Stimulated activated CD4-positive, alpha-beta T cell treated with anti-CD3 and anti-CD28 coated beads, Interleukin-15, amount 100 ng/mL, for 1 hour (primary cell): ENCODE measurements at places on chromosomes 12 and 14.

- DNase-seq, result no peak
Observed at GRCh38 chr12:8951744-8952143, 2.3 kb upstream of the M6PR start.

DNA sequence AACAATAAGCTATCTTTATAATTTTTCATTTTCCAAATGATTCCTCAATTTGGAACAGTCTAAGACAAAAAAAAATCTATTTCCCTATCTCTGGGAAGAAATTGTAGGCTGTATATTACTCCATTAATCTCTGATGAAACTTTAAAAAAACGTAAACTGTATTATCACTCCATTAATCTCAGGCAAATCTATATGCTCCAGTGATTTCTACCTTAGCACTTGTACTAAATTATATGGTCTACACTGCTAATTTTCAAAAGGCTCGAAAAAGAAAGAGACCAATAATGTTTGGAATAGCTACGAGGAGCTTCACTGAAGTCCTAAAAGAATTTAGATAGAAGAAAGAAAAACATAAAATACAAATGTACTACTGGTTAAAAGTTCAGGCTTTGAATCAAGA is 19.7 kb downstream of the MED13L start:
- DNase-seq, result no peak

DNA sequence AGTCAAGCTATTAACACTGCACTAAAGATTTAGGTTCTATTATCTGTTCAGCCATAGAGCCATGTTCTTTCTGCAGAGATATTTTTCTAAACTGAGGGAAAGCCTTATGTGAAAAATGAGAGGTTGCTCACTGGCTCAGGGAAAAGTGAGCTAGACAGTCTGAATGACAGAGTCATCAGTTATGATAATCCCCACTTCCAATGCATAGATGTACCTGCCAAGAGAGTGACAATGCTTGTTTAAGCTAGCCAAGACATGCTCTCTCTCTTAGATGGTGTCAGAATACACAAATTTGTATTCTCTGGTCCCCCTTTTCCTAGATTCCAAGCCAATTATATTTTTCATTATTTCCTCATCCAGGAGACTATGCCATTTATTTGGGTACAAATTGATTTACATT is 176.9 kb upstream of the FRMD6 start:
- DNase-seq, result no peak

- DNase-seq, result no peak
Observed at GRCh38 chr12:106704081-106704480, 70.4 kb upstream of the RIC8B start.

GRCh38 chr12:98793121-98793520 is 148.0 kb downstream of the APAF1 start:
- DNase-seq, result no peak

- DNase-seq, result no peak
Observed at GRCh38 chr12:126784328-126784921, 1482.5 kb upstream of the TMEM132C start.

DNA sequence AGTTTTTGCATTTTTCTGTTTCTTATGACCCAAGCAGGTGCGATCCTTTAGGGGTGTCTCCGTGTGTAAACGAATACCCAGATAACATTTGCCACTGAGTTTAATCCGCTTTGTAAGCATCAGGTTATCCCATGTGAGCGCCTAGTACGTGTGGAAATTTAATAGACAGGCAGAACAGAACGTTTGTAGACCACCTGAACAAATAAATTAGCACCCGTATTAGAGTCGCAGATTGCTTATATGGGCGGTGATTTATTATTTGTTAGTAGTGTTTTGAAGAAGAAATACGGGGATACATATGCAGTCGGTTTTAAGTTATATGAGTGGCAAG is 325 bp downstream of the C12orf60 start:
- no peak for DNase-seq

DNA sequence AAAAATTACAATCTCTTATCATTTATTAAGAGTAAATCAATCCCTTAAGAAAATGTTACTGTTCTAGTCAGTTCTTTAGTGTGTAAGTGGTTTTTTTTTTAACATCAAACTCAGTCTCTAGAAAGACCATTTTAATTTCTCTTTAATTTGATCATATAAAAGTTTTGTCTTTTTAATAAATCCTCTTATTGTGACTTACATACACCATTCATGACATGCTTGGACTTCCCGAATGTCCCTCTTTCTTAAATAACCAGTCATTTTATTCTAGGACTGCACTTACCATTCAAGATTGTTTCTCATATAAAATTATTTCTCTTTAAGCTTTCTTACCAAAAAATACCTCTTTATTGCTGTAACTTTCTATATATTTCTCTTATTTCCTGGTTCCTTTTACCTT is 60.8 kb upstream of the EVL start:
- no peak for DNase-seq

- DNase-seq, result no peak
Observed at GRCh38 chr12:10952645-10953044, 13.6 kb upstream of the TAS2R14 start.

DNA sequence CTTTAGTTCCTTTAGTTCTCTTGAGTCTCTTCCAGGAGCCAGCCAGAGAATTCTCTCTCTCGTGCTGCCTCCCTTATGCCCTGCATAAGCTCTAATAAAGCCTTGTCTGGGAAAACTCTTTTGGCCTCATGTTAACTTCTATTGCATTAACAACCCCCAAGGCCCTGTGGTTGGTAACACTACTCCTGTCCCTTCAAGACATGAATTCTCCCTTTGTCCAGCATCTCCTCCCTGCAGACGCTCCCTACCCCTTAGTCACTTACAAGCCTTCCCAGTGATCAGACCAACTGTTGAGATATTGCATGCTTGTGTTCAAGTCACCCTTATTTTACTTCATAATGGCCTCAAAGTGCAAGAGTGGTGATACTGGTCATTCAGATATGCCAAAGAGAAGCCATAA is 12.1 kb downstream of the LTBR start:
- no peak for DNase-seq

DNA sequence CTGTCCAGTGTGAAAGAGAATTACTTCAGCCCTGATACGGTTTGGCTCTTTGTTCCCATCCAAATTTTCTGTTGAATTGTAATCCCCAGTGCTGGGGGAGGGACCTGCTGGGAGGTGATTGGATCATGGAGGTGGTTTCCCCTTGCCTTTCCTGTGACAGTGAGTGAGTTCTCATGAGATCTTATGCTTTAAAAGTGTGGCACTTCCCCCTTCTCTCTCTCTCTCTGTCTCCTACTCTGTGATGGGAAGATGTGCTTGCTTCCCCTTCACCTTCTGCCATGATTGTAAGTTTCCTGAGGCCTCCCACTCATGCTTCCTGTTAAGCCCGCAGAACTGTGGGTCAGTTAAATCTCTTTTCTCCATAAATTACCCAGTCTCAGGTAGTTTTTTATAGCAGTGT is 5.5 kb upstream of the SLC15A5 start:
- no peak for DNase-seq

DNA sequence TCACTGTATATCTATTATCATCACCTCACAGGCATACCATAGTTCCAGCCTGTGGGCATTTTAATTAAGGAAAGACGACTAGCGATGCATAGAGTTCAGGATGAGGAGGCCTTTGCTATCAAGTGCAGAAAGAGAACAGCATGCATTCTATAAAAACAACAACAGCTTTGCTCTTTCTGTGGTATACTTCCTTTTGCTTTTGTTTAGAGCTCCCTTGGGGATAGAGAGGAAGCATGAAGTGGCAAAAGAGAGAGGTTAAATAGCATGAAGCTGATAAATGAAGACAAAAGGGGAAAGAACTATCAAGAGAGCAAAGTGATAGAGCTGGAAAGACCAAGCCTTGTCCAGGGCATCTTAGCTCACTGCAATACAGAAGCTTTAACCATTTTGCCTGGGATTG is 23.5 kb downstream of the IFNG-AS1 start:
- DNase-seq, result no peak

DNA sequence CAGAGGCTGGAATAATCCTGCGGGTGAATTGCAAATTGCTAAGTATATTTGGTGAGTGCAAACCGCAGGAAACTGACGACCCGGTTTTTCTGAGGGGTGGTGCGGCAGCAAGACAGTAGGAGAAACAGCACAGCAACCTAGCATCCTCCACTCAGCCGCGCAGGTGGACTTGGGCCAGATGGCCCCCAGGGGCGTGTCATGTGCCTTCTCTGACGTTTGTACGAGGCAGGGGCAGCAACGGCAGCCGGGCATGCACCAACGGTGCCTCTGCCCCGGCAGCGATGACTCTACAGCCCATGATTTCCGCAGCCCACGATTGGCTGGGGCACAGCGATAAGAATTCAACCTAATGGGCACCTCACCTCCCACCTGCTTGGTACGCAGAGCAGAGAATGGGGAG is 11.1 kb upstream of the CLEC2A start:
- DNase-seq, result no peak

DNA sequence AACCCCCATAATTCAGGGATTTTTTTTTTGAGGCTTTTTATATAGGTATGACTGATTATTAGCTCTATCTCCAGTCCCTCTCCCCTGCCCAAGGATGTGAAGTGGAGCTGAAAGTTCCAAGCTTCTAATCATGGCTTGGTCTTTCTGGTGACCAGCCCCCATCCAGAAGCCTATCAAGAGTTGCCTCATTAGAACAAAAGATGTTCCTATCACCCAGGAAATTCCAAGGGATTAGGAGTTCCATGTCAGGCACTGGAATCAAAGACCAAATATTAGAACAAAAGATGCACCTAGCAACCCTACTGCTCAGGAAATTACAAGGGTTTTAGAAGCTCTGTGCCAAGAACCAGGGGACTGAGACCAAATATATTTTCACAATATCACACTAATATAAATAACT is 29.9 kb downstream of the LRP6 start:
- DNase-seq, result no peak

DNA sequence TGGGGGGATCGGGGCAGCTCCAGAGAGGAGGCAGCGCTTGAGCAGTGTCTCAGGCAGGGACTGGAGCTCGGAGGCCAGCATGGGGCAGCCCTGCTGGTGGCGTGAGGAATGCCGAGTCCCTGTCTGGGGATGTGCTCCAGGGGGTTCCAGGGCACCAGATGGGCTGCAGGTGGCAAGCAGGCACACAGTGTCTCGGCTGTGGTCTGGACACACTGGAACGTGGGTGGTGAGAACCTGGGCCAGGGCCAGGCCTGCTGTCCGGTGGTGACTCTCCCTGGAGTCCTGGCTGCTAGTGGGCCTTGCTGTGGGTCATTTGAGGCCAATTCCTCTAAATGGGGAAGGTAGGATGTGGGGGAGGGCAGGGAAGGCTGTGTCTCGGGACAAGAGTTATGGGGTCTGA is 199.4 kb upstream of the RTL1 start:
- no peak for DNase-seq

- no peak for DNase-seq
Observed at GRCh38 chr12:54587315-54587873, 1.1 kb downstream of the PPP1R1A start.

GRCh38 chr12:32906399-32907165 is 10.0 kb upstream of the PKP2 start:
- DNase-seq, result no peak

DNA sequence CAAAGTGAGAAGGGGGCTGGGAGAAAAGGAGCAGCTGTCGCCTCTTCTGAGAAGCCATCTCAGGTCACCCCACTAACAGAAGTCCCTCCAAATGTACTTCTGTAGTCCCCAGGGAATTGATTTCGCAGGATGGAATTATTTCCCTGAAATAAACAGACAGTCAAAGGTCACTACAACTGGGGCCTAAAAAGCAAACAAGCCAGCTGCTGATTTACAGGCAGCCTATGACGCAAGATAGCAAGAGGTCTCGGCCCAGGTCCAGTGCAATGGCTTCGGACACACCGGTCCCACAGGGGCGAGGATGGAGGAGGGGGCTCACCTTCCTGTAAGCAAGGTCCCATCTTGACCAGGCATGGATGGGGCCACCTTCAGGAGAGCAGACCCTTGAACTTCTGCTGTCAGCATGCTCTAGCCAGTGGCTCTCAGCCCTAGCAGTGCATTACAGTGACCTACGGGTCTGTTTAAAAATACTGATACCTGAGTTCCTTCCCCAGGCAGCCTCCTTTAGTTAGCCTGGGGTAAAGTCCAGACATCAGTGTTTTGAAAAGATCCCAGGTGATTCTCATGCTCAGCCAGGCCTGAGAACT is 18.1 kb downstream of the NUAK1 start:
- DNase-seq, result no peak

DNA sequence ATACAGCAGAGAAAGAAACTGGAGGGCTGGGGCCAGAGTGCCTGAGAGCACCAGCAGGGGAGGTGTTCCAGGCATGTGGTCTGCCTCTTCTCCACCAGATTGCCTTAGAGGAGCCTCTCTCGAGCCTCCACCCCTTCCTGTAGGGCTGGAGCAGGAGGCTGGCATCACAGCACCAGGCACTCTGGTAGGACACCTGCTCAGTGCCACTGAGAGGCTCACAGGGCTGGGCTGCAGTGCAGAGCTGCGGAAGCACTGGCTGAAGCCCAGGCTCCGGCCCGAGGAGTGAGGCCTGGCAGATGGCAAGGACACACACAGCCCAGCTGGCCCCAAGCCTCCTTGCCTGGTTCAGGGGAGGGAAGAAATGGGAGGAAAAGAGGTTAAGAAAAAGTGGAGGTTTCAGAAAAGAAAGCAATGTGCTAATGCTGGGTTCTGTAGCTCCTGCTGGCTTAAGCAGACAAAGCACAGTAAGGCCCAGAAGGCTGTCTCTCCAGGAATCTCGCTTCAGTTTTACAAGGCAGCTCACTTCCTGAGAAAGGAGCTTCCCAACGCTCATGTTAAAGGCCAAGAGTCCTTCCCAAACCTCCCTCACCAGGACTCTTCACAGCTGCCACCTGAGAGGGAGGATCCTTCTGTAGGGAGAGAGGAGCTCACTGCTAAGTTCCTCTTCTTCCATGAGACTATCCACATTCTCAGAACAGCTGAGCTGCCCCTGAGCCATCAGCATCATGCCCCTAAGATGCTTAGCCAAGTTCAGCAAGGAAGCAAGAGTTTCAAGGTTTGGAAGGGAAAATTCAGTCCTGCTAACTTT is 23.8 kb downstream of the SPTB start:
- DNase-seq, result no peak

DNA sequence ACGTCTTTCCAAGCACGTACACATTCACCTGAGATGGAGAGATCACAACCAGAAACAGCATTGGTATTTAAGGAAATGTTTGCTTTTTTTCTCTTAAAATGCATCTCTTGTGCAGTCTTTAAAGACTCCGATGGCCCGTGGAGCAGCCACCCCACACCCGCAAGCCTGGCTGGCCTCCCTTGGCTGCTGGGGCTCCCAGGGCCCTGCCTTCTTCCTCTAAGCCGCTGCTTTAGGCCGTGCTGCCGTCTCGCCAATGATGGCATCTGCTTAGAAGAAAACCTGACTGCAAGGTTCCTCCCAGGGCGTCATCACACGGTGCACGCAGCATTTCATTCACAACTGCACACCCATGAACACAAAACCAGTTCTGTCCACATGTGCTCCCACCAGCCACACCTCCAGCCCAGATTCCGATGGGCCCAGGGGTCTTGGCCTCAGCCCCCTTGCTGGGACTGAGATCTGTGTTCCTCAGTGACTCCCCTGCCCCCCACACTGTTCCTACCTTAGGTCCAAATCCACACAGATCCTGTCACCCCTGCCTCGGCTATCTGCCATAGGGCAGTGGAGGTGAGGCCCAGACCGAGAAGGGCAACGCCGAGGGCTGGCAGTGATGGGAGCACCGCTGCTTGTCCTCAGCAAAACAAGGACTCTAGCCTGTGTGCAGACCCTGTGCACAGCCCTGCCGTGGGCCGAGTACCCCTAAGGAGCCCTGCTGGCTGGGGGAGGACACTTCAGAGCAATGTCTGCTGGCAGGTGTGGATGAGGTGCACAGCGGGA is 4.4 kb downstream of the BTBD6 start:
- no peak for DNase-seq
